ENCODE measurements at places on chromosomes 2 and 18.

- DNase-seq = no peak
Measured at GRCh38 chr2:157620956-157621355, 7.7 kb downstream of the ACVR1C start.

DNA sequence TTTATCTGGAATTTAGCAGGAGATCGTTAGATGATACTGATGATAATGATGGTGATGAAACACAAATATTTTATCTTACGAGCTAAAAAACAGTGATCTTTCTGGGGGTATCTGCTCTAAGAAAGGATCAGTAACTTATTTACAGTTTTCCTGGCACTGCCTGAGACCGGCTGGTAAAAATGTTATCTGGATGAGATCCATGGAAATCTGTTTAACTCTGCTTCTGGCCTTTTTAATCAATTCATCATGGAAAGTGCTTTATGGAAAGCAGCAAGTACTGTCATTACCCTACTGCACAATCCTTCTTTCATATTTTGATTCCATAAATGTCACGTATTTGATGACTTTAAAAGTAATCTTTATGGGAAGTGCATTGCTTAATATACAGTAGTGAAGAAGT is 612.7 kb upstream of the GCFC2 start:
- no peak for DNase-seq

GRCh38 chr2:108974674-108975073 is 14.3 kb downstream of the EDAR start:
- DNase-seq = no peak

- DNase-seq = no peak
Measured at GRCh38 chr18:61201511-61201910, 131.7 kb upstream of the CDH20 start.

DNA sequence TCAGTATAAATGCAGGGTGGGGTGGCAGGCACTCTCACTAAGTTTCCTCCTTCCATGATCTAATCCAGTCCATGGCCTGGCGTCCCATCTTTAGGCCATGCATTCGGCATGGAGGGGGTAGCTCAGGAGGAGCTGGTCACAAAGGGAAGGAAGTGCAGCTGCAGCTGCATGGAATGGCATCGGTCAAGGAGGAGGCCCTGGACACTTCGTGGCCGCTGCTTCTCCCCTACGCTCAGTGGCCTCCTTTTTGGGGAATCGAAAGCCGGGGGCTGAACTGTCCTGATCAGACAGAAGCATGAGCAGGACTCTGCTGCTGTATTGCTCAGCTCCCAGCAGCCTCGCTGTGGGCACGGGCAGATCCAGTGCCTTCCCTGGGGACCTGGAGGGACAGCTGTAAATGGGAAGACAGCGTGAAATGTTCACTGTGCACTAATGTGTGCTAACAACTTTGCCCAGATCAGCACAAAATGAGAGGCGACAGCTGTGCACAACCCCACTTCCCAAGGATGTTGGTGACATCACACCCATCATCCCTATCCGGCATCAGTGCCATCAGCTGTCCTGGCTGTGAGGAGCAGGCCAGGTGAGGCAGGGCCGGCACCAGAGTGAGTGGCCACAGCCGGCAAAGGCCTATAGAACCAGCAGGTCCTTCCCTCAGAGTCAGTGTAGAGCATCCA is 520.1 kb upstream of the RAB6C start:
- no peak for DNase-seq

DNA sequence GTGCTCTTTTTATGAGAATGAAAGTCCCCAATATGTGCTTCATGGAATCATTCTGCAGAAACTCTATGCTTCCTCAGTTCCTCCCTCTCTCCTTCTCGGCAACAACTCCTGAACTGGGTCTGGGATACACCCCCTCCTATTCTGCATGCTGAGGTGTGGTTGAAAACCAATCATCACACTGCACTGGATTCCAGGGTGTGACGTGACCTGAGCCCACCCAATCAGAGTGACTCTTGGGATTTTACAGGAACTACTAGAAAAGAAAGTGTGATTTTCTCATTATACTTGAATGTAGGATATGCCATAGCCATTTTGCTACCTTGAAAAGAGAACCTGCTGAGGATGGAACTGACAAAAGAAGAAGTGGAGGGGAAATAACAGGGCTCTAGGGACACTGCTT is 36.3 kb downstream of the ACVR1 start:
- no peak for DNase-seq

DNA sequence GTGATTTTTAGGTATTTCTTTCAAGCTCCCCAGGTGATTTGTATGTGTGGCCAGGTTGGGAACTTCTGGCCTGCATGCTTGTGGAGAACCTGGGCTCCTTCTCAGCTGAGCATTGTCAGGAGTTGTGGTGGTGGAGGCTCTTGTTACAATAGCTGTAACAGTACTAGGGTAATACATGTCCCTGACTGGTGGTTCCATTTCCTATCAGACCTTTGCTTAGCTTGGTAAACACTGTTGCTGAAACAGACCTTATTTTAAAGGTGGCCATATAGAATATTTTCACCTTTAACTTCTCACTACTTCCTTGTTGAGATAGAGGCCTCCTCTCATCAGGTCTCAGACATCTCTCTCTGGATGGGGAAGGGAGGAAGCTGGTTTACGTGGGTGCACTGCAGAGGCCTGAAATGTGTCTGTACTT is 79.2 kb downstream of the SETBP1 start:
- no peak for DNase-seq

DNA sequence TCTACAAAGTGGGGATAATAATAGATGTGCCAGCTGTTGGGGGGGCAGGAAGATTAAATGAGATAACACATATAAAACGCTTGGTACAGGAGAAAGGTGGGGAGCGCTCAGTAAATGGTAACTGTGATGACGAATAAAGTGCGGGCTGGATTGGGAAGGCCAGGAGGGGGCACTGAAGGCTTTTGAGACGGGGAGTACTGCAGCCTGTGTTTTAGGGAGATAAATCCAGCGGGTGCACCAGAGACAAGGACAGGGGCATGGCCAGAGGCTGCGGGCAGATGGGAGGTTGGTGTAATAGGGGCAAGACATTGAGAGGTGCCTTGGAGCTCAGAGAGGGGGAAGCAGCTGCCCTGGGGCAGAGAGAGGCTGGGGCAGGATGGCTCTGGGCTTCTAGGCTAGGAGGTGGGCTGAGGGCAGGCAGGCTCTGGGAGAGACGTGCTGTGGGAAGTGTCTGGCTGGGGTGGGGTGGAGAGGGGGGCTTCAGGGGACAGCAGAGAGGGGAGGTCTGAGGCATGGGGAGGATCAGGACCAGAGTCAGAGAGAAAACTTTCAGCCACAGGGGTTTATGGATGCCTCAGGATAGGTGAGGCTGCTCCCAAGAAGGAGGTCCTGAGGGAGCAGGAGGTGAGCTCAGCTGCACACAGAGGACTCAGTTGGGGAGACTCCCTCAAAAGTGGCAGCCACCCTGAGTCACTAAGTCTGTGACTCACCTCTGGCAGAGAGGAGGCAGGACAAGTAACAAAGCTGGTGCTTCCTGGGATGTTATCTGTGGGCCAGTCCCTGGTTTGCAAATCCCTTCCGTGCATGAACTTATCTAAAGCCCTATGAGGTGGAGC is 18.8 kb downstream of the TEX44 start:
- DNase-seq = peak; percentile 43

GRCh38 chr2:119158563-119159347 is at the start of gene C1QL2:
Gene C1QL2, minus strand, starts transcription at chr2:119158751. Its CDS starts 482 bp downstream, at chr2:119158269.
- no peak for DNase-seq

DNA sequence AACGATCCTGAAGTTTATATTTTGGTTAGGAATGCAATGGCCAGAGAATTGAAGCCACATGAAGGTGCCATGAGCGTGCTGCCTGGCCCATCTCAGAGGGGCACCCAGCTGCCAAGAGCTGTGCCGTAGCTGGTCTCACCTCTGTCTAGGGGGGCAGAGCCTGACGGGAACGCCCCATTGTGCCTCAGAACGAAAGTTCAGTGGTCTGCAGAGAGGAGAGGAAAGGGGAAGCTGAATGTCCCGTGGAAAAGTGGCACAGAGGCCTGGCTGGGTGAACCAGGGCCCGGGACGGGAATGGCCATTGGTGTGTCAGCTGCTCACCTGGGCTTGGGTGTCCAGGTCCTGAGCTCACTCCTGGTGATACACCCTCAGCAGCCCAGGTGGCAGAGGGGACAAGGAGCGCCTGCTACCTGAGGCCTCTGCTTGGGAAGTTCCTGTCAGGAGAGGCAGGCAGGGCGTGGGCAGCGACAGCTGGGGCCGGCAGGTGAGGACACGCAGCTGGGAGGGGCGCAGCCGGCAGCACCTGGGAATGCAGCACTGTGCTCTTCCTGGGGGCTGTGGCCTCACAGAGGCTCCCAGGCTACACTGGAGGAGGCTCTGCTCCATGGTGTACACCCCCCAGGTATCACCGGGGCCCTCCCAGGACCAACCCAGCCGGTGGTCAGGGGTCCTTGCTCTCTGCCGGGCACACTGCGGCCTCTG is 67.3 kb downstream of the PARD6G start:
- DNase-seq = no peak

DNA sequence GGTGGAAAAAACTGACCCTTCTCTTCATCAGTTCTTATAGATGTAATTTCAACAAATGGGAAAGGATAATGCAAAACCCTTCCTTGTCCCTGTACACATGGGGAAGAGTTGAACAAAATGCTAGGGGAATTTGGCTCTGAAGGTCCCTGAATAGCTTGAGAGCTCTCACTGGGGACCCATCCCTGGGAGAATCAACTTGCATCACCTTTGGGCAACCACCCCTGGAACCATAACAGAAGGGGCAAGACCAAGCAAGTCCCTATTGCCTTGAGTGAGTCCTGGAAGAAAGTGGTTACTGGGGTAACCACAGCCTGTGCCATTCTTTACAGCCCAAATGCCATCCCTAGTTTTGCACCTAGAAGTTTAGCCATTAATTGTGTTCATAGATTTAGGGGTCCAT is 52.2 kb upstream of the B3GNT2 start:
- no peak for DNase-seq

GRCh38 chr2:227411990-227412350 is 24.2 kb upstream of the SCYGR1 start:
- no peak for DNase-seq

DNA sequence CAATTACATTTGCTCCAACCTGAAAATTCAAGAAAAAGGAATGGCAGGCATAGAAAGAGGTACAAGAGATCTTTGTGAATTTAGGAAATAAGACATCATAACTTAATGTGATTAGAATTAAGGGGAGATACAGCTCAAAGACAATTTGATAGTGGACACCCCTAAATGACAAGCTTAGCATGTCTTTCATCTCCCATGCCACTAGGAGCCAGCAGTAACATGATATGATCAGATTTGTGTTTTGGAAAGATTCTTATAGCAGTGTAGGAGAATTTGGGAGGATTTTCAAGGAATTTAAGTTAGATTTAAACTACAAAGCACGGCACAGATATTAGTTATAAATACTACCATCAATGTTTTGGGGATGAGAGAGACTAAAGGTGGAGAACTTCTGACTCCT is 340.8 kb downstream of the RDH14 start:
- no peak for DNase-seq

GRCh38 chr2:241763551-241764274 is 12.9 kb upstream of the GAL3ST2 start:
- no peak for DNase-seq

GRCh38 chr2:111042772-111043771 is 77.6 kb upstream of the BCL2L11 start:
- no peak for DNase-seq

GRCh38 chr2:171347591-171348032 is 86.2 kb downstream of the METTL8 start:
- no peak for DNase-seq

- no peak for DNase-seq
Measured at GRCh38 chr18:51438797-51439350, 241.4 kb upstream of the MEX3C start.

GRCh38 chr2:170088776-170089175 is 89.2 kb upstream of the MYO3B start:
- no peak for DNase-seq

DNA sequence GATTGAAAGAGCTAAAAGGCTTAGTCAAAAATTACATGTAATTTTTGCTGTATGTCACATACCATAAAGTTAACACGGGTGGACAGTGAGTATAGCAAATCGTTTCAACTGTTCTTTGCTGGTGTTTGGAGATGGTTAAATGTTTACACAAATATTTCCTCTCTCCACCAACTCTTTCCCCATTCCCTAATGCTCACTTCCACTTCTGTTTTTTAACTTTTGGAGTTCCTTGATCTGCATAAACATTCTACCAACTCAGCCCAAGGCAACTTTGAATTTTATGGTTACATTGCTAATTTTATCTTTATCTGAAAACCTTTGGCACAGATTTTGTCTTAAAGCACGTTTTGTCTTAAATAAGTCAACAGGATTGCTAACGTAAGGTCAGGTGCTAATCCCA is 1.9 kb upstream of the SPOPL start:
- no peak for DNase-seq

GRCh38 chr2:1892529-1893250 is 148.4 kb upstream of the PXDN start:
- DNase-seq = no peak

DNA sequence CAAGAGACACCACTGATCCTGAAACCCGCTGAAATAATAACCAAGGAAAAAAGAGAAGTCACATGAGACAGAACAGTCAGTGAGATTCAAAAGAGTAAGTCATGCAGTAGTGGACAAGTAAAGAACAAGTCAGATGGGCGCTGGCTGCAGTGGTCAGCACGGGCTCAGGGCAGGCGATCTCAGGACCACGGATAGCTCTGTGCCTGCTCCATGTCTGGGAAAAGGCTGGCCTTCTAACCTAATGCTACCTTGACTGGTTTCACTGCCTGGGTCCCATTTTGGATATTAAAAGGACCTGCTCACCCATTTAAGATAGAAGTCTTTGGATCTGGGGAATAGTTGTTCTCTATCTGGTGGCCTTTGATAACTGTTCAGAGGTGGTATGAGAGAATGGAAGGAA is 61.7 kb upstream of the LCLAT1 start:
- DNase-seq = no peak

DNA sequence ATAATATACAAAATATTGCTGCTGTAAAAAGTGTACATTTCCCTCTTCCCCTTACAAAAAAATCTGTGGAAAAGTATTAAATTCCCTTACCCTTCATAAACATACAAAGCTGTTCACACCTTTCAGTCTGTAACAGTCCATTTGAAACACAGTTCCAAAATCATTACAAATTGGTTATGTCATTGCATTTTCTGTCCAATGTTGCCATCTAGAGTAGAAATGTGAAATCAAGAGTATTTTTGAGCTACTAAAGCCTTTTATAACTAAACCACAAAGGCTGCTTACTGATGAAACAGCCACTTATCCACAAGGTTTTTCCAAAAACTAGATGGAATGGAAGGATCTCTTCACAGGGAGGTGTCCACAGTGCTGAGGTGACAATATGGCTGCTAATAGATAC is 72.5 kb downstream of the SS18 start:
- no peak for DNase-seq
